Stimulated activated CD8-positive, alpha-beta memory T cell treated with anti-CD3 and anti-CD28 coated beads, Interleukin-4, amount 100 ng/mL, for 24 hours (primary cell): ENCODE measurements at places on chromosomes 3 and 15.
A peak's percentile ranks its signal among the peaks of the same experiment; 100 is the strongest.

DNA sequence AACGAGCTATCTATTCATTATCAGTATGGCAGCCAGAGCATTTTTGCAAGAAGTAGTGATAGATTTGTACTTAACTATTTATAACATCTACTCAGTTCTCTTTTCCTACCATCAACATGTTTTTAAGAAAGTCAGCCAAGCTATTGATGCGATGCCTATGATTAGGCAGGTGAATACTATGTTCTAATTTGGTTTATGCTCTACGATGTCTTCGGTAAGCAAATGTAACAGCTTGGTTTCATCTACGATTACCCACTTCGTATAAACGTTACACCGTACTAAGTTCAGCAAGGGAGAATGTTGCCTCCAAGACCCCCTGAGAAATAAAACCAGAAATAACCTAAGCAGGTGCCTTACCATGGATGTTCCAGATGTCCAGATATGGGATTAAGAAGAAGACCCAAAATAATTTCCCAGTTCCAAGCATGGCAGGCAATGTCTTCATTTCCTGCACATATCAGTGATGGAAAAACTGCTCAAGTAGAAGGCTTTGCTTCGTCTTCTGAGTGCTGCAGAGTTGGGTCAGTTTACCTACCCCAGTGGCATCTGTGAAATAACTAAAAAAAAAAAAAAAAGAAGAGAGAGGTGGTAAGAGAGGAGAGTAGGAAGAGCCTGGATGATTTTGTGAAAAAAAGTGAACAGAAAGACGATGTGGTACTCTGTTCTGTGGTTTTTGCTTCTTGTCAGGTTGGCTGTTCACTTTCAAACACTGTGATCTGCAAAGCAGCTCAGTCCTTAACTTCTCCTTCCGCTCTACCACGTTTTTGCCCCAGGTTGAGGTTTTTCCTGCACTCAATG, at the start of gene BTLA:
Gene BTLA, minus strand, starts transcription at position 559 of the 798 bp plus-strand sequence. Its CDS starts 114 bp downstream, at position 445.
- no peak for DNase-seq

DNA sequence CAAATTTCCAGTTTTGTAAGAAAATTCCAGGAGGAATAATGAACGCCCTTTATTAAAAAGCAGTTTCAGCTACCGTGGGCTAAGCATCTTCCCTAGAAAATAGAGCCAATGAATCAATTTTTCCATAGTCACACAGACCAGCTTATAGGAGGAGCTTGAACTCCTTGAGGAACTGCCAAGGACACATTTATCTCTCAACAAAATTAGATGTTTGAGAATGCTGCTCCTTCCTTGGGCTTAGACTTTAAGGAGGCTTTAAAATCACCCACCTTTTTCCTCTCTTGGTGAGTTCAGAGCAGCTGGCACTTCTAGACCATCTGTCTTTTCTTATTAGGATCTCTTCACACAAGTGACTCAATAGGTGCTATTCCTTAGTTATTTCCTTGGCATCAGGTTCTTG, 588.0 kb downstream of the SQOR start:
- DNase-seq, result no peak

GRCh38 chr3:161369531-161369930, 1.8 kb downstream of the SPTSSB start:
- no peak for DNase-seq

GRCh38 chr15:90315278-90315982, 36.7 kb upstream of the ZNF774 start:
- DNase-seq, result no peak

GRCh38 chr3:64179860-64180259, 45.4 kb downstream of the PRICKLE2 start:
- no peak for DNase-seq

DNA sequence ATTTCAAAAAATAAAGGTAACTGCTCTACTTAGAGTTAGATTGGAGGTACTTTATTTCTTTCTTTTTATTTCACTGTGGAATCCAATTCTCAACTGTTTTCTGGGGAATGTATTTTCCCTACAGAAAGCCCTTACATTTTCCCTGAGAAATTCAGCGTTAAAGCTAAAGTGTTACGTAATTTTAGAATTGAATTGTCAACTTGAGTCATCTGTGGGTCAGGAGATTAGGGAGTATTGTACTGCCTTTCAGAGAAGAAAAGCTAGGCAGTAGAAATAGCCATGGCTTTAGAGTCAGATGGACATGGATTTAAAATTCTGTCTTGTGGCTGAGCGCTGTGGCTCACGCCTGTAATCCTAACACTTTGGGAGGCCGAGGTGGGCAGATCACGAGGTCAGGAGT, 728.6 kb downstream of the ROBO1 start:
- DNase-seq, result no peak

DNA sequence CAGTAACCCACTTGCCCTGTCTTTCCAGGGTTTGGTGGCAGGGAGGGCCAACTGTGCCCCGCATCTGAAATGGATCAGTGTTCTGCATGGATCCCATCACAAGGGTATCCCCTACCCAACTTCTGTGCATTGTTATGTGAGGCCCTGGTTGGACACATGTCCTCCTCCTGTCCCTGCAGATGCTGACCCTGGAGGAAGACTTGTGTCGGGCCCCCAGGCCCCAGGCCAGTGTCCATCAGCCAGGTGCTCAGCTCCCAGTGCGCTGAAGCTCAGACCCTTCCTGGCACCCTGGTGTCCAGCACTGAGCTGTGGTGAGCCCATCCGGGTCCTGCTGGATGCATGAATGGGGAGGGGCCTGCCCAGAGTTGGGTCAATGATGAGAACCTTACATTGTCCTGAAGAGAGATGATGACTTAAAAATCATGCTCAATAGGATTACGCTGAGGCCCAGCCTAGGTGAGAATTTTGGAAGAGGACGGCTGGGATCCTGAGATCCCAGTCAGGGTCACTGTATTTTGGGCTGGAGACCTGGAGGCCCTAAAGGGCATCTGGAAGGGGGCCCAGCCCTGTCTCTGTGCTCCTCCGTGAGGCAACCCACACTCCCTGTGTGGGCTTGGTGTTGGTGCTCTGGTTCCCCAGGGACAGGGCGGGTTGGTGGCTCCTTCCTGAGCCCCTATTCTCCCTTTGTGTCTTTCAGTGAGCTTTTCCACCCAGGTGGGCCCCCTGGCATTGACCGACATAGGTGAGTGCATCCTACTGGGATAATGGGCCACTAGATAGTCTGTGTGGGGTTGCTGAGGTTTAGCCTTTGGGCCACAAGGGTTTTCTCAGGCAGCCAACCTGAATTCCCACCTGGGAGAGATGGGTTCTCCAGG, 199.1 kb downstream of the UBE3A start:
- no peak for DNase-seq

GRCh38 chr3:13888576-13888975, 8.7 kb upstream of the WNT7A start:
- DNase-seq, result no peak

GRCh38 chr3:42052132-42052483, 39.0 kb upstream of the TRAK1 start:
- DNase-seq, result no peak

DNA sequence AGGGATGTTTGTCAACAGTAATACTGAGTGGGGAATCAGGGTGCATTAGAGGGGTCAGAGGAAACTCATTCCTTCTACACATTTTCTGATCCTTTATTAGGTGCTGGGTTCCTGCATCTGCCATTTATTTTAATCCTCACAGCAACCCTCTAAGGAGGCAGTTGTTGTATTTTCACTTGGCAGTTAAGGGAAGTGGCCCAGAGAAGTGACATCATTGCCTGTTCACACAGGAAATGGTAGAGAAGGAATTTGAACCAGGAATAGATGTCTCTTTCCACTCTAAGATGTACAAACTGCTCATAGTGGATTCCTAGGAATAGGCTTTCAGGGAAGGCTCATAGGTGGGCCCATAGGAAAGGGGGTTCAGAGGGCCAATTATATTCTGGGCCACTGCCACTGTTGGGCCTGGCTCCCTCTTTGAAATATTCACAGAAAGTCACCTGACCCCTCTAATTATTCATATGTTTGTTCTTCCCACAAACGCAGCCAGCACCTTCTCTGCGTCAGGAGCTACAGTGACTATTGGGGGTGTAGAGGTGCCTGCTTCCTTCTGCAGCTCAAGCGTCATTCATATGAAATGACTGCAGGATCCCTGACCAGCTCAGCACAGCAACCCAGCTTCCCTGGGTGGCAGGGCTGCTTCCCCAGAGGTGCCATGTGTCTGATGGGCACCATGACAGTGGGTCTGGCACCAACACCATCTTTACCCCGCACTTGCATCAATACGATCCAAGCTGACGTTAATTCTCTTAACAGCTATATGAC, 163.9 kb upstream of the SMAD3 start:
- no peak for DNase-seq

DNA sequence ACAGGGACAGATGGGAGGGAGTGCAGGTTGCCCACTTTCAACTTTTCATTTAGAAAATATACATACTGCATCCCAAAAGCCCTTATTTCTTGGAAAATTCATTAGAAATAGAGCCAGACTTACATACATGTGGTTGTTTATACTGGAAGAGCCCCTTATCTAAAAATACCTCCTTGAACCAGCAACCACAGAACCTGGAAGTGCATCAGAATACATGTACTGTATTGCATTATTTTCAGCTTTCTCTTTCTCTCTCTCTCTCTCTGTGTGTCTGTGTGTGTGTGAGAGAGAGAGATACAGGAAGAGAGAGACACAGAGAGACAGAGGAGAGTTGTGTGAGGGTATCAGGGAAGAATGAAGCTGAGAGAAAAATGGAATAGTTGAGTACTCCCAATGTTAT, 29.5 kb upstream of the LSAMP start:
- no peak for DNase-seq

- no peak for DNase-seq
These were observed 3.3 kb downstream of the ALDH1A2 start for GRCh38 chr15:58062175-58062574.

DNA sequence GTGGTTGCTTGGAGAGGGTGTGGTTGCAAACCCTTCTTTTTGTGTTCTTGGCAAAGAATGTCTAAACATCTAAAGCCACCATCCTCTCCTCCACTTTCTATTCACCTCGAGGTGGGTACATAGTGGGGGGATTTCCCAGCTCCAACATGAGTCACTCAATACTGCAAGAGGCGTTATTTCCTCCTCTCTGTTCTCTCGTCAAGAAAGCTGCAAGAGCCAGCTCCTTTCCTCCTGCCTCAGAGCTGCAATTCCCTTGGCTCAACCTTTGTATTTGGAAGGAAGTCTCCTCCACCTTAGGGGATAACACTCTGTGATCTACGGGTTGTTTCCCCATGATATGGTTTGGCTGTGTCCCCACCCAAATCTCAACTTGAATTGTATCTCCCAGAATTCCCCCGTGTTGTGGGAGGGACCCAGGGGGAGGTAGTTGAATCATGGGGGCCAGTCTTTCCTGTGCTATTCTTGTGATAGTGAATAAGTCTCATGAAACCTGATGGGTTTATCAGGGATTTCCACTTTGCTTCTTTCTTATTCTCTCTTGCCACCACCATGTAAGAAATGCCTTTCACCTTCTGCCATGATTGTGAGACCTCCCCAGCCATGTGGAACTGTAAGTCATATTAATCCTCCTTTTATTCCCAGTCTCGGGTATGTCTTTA, 138.4 kb downstream of the PLCL2 start:
- peak; percentile 24 for DNase-seq

DNA sequence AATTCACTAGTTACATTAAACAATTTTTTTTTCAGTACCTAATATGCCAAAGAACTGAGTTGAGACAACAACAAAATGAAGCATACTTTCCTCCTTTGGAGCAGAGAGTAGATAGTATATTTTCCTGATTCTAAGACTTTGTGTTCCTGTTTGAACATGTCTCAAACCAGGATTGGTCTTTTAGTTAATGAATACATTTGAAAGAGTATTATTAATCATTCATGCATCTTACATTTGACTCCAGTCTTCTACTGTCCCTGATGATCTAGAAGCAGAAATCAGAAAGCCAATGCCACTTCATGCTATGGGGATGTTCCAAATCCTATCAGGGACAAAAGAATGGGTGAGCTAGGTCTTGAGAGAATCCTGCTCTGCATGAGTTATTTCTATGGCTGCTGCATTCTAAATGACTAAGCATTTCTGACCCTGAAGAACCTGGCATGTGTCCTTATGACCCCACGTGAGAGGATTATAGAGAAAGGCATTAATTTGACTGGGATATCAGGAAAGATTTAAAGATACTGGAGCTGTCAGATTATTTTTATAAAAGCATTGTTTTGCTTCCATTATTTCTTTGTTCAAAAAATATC, 32.9 kb upstream of the MBNL1 start:
- no peak for DNase-seq

DNA sequence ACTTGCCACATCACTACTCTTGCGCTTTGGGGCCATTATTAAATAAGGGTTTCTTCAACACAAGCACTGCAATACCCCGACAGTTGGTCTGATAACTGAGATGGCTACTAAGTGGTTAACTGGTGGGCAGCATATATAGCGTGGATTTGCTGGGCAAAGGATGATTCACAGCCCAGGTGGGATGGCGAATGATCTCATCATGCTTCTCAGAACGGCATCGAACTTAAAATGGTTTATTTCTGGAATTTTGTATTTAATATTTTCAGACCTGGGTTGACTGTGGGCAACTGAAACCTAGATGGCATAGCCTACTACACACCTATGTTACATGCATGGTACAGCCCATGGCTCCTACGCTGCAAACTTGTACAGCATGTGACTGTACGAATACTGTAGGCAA, 26.8 kb upstream of the TKT start:
- no peak for DNase-seq

- DNase-seq, result no peak
These were observed 29.0 kb downstream of the GOLM2 start for GRCh38 chr15:44317423-44318058.

DNA sequence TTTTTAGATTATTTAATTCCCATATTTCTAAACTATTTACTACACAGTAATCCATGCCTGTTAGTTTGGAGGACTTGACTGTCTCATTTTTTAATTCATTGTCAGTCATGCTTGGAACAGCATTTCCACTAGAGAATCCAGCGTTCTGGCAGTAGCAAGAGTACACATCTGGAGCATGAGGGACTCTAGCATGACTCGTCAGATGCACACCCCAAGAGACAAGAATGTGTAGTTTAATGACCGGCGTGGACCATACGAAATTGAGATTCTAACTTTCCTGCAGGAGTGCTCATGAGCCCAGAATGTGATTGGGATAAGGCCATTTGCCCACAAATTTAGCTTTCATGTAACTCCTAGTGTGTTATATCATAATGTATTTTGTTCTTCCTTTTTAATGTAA, 48.9 kb downstream of the ASB7 start:
- no peak for DNase-seq

- no peak for DNase-seq
These were observed 16.5 kb downstream of the VIPR1 start for GRCh38 chr3:42518800-42519567.
